ENCODE measurements at places on chromosomes 1 and 21.

GRCh38 chr21:38282921-38283320 is 26.1 kb downstream of the KCNJ15 start:
- DNase-seq = no peak

DNA sequence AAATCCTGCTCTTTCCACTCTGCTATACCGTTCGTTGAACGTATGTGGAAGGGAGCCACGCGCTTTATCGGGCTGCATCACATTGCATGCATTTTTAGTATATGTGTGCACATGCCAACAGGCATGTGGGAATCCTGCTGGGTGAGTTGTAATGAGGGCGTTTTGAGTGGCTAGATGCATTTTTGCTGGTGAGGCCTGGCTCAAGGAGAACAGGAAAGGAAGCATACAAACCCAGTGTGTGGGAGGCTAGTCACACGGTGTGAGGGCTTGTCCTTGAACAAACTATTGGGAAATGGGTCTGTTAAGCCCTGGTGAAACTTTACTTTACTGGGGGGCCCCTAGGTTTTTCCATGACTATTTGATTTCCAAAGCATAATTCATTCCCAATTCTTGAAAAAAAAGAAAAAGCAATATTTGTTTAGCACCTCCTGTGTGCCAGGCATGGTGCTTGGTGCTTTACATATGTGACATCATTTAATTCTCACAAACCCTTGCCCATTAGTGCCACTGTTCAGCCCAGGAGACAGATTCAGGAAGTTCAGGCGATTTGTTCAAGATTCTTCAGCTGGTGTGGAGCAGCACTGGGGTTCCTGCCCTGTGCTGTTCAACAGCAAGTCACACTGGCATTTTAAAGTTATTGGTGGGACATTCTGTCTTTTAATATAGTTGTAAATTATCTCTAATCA is 25.6 kb upstream of the JUN start:
- no peak for DNase-seq

GRCh38 chr1:104084380-104084779 is 334.7 kb downstream of the AMY1C start:
- no peak for DNase-seq

DNA sequence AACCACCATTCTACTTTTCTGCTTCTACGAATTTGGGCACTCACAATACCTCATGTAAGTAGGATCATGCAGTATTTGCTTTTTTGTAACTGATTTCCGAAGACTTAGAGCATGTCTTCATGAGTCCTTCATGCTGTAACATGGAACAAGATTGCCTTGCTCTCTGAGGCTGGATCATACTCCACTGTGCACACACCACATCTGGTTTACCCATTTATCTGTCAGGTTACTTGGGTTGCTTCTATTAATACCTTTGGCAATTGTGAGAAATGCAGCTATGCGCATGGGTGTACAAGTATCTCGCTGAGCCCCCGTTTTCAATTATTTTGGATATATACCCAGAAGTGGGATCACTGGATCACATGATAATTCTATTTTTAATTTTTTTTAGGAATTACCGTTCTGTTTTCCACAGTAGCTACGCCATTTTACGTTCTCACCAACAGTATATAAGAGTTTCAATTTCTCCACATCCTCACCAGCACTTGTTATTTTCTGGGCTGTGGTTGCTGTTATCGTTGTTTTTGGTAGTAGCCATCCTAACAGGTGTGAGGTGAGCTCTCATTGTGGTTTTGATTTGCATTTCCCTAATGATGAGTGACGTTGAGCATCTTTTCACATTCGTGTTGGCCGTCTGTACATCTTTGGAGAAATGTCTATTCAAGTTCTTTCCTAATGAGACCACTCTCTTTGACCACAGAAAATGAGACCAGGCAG is 10.7 kb upstream of the SLC2A5 start:
- DNase-seq = no peak

DNA sequence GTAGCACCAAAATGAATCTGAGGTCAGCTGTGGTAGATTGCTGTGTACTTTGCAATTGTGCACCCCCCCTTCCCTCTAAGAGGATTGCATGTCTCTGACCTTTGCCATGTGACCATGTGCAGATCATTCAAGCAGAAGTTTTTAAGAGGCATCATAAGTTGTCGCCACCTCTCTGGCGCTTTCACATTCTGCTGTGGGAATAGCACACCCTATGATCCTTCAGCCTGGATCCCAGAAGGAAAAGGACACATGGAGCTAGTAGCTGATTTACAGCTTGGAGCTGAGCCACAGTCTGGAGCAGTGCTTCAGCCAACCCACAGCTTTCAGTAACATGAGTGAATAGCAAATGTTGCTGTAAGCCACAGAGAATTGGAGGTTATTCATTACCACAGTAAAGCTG is 158.5 kb downstream of the TSEN15 start:
- peak; percentile 95 for DNase-seq

DNA sequence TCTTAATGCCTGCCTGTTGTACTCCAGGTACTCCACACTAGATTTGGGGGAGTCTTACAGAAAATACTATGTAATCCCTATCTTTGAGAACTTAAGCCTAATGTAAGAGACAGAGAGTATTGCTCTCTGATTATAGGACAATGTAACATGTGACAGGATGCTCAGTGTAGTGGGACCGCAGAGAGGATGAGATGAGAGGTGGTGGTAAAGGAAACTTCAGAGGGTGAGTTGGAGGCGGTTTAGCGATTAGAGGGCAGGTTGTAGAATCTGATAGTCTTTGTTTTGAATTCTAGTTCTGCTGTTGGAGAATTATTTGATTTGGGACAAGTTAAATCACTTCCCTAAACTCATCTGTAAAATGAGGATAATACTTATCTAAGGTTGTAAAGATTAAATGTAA is 5.4 kb downstream of the SOAT1 start:
- no peak for DNase-seq

DNA sequence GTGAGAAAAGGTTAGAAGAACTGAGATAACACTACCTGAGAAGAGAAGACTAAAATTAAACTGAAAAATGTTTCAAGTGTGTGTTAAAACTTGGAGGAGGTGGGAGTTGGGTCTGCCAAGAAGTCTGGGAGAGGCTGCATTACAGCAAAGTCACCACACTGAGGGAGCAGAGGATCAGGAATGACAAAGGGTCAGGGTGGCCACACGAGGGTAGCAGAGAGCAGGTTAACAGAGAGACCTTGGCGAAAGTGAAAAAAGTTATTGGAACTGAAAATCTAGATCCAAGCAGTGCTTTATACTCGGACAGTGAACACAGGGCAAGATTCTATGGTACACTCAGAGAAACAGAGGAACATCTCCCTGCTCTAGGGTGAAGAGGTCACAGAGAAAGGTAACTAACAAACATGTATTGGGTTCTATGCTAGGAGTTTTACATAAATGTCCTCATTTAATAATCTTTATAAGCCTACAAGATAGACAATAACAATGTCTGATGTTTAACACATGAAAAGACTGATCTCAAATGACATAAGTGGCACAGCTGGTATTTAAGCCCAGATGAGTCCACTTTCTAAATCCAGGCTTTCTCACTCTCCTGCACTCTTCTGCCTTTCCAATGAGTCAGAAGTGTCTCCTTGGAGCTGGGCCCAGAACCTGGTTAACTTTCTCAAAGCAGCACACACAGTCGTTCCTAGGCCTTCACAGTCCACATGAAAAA is 10.3 kb upstream of the CADM3 start:
- peak; percentile 80 for DNase-seq

DNA sequence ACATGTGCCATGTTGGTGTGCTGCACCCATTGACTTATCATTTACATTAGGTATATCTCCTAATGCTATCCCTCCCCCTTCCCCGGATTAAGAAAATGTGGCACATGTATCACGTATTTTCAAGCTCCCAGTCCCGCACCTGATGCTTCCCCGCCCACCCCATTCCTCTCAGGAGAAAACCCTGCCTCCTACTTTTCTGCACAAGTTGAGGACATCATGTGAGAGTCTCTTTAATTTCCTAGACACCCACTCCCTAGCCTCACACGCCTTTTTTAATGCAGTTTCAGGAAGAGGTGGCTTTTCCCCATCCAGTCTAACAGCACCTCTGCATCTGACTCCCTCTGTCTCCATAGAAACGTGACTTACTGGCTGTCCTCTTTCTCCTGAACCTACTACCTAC is 58.2 kb upstream of the GOLT1A start:
- no peak for DNase-seq

DNA sequence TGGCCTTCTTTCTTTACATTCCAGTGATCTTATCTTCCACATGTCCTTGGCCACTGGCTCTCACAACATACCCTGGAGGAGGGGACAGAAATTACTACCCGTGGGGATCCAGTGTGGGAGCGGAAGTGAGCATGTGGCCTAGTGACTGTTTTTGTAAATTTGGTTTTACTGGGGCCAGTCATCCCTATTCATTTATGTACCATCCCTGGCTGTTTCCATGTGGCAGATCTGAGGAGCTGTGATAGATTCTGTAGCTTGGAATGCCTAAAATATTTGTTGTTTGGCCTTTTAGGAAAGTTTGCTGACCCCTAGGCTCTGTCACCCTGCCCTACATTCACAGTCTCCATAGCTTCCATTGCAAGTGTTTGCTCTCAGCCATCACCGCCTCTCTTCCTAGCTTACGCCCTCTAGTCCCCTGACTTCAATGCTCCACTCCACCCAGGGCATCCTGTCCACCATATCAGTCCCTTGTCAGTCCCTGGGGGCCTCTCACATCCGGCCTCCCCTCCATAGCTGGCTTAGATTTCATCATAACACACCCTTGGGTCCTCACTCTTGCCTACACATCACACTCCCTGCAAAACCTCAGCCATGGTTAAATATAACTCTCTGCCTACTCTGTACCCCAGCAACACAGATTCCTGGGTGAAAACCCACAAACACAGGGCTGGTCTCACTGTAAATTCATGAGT is 25.8 kb downstream of the DHCR24 start:
- peak; percentile 40 for DNase-seq

DNA sequence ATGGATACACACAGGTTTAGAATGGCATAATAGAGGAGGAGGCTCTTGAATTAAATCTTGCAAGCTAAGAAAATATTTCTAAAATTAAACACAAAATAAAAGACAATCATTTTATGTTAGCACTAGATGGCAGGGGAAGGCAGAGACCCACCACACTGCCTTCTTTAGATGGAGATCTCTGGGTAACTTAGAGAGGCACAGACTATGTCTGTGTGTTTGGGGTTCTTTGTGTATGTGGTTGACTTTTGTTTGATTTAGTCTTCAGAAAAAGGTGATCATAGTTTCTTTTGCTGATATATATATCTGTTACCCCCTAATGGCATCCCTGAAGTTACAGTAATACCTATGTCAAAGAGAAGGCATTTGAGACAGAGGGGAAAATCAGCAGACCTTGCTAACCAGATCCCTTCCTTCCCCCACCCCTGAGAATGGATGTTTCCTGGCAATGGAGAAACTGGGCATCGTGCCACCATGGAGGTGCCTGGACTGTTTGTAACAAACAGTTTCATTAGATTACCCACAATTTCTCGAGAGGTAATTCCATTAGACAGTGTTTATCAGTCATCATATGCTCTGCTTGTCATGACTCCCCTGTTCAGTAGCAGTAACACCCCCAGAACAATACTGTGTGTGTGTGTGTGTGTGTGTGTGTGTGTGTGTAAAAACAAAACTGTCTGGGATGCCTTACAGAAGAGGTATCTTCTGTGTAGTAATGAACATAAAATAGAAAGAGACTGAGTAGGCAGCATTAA is 228.3 kb upstream of the DEPDC1 start:
- DNase-seq = peak; percentile 56

DNA sequence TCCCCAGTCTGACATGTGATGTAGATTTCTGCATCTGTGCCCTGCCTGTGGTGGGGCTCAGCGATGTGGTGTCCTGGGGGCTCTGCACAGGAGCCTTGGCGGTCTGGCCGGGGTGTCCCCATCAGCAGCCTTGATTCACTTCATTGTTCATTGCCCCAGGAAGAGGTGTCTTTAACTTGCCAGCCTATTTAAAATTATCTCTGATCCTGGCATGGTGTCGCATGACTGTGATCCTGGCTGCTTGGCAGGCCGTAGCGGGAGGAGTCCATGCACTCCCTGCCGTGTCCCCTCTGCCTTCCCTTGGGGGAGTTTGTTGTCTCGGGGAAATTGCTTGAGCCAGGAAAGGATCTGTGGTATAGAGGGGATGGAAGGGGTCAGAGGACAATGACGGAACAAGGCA is 59.9 kb downstream of the TRIM11 start:
- no peak for DNase-seq

DNA sequence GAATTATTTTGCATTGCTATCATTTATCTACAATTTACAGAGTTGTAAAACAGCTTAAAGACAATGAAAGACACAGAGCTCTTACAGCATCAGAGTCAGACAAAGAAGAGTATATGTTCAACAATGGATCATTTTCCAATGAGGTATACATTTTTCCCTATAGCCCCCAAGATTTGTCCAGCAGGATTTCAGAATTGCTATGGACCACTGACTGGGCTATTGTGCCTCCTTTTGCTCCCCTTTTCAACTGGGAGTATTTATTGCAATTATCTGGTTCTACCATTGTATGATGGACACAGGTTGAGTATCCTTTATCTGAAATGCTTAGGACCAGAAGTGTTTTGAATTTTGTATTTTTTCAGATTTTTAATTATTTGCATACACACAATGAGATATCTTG is 62.5 kb upstream of the DNAH14 start:
- DNase-seq = no peak

DNA sequence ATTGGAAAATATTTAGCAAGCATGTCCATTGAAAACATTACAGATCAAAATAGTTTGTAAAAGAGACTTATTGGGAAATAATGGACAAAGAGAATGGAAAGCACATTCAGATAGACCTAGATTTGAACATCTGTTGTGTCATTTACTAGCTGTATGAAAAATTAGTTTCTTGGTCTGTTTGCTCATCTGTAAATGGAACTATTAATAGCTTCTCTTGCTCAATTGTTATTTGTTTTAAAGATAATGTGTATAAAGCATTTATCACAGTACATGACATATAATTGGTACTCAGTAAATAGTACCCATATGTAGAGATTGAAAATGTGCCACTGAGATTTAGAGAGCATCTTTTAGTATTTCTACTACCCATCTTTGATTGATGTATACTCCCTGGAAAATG is 25.9 kb downstream of the RPAP2 start:
- no peak for DNase-seq

GRCh38 chr21:44331650-44332307 is 7.4 kb downstream of the CFAP410 start:
- no peak for DNase-seq

GRCh38 chr1:90133133-90133532 is 138.2 kb downstream of the ZNF326 start:
- peak; percentile 50 for DNase-seq

DNA sequence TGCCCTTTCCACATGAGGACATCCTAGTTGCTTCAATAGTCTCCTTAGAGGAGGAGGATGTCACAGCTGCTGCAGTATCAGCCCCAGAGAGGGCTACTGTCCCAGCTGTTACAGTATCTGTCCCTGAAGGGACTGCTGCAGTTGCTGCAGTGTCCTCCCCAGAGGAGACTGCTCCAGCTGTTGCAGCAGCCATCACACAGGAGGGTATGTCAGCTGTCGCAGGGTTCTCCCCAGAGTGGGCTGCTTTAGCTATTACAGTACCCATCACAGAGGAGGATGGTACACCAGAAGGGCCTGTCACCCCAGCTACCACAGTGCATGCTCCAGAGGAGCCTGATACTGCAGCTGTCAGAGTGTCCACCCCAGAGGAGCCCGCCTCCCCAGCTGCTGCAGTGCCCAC is 78.5 kb upstream of the BMP8A start:
- DNase-seq = no peak

Data from kidney tubule cell (primary cell).